ENCODE measurements at places on chromosomes 12 and 14.

GRCh38 chr12:57404966-57405640, 25.7 kb downstream of the R3HDM2 start:
- DNase-seq = no peak

GRCh38 chr12:121085506-121086353, 46.7 kb upstream of the OASL start:
- DNase-seq = no peak

GRCh38 chr12:12095021-12095420, 24.3 kb downstream of the BCL2L14 start:
- DNase-seq = no peak

- no peak for DNase-seq
Measured at GRCh38 chr14:35001621-35002020, 18.8 kb downstream of the SRP54 start.

DNA sequence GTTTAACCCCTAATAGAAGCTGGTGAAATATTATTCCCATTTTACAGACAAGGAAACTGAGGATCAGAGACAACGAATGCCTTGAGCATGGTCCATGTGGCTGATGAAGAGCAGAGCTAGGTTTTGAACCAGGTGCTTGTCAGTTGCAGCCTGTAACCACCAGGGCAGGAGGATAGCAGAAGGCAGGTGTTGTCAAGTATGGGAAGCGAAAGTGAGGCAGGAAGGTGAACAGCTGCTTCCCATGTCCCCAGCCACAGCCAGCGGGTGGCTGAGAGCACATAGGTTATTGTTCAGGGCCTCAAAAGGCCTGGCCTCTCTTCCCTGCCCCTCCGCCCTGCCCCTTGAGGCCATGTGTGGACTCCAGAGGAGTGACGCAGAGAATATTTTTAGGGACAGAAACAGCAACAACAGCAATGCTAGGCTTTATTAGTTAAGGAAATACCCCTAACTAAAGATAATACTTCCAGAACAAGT, 39.6 kb downstream of the IQSEC3 start:
- no peak for DNase-seq

DNA sequence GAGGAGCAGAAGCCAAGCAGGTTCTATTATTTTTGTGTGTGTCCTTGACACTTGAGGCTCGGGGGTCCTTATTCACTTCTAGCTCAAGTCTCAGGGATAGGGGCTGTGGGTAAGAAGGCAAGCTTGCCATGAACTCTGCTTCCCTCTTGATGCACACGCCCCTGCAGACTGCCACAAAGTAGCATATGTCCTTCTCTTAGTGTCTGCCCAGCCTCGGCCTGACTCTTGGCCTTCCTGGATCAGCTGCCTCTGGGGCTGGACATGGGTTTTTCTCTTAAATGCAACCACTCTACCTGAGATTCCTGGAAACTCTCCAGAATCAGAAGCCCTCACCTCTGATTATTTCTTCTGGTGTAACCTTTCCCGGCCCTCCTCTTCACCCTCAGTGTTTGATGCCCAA, 28.2 kb upstream of the PEX5 start:
- no peak for DNase-seq

DNA sequence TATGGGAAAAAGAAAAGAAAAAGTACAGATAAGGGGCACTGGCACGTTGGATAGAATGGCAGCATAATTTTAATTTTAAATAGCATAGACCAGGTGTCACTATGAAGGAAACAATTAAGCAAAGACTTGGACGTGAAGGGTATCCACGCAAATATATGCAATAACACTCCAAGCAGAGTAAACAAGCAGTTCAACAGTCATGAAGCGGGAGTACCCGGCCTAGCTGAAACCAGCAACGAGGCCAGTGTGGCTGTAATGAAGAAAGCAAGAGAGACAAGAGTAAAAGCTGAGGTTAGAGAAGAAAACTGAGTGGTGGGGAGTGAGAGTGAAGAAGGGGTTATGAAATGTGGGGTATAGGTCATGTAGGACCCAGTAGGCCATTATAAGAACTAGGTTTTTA, 85.4 kb downstream of the BCL2L14 start:
- DNase-seq = no peak

DNA sequence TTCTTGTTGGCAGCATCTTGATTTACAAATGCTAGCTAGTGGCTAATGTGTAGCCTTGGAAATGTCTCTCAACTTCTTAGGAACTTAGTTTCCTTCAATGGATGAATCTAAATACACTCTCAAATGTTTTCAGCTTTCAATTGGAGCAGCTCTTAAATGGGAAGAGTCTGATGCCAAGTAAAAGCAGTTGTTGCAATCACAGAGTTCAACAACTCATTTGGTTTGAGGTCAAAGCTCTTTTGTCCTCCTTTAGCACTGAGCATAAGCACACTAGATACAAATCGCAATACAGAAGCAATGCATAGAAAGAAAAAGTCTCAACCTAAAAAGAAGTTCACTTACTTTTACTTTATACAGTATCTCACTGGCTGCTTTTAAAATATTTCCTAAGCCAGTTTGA, 986.1 kb upstream of the FLRT2 start:
- no peak for DNase-seq

DNA sequence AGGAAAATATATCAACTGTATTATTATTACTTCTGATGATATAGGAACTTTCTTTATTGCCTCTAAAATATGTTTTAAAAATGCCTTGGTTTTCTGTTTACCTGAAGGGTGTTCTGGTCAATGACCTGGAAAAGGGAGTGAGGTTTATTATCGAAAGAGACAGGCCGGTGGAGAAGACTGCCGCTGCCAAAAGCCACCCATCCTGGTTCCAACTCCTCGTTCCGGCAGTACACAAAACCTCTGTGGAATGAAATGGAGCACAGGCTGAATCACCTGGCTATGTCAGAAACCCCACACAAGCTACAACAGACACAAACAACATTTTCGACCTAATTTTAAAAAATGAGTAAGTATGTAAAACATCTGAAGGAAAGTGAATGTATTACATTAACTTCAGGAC, 73.6 kb downstream of the HECTD4 start:
- DNase-seq = no peak

DNA sequence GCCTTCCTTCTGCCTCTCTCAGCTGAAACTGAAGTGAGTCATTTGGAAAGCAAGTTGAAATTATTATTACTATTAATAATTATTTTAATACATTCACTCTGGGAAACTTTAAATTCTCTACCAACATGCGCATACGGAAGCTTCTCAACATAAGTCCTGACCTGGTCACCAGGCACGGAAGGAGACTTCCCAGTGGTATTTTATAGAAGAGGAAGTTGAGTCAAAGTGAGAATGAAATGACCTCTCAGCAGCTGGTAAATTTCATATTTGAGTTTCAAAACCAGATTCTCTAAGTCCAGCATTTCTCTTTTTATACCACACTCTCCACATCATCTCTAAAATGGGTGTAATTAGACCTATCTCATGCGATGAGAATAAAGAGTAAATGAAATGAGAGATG, 747.4 kb downstream of the VRK1 start:
- DNase-seq = no peak

GRCh38 chr12:96399919-96400630, at the start of gene CDK17:
TSS of gene CDK17 (minus strand) at chr12:96400439. CDS start at chr12:96334836, 65,603 bp downstream.
- DNase-seq = peak; percentile 54

DNA sequence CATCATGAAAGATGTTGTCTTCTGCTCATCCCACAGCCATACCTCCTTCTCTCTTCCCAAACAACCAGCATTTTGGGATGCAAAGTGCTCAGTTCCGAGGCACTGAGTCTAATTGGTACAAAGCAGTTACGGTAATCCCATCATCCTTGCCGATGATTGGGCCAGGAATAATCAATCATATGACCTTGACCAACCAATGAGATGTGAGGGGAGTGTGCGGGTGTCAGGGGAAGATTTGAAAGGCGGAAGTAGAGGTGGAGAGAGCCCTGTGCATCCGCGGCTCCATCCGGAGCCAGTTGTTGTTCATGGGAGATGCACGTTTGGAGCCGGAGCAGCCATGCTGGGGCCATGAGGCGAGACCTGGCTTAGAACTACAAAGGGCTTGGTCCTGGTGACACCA, 67.3 kb downstream of the SYNE3 start:
- no peak for DNase-seq

DNA sequence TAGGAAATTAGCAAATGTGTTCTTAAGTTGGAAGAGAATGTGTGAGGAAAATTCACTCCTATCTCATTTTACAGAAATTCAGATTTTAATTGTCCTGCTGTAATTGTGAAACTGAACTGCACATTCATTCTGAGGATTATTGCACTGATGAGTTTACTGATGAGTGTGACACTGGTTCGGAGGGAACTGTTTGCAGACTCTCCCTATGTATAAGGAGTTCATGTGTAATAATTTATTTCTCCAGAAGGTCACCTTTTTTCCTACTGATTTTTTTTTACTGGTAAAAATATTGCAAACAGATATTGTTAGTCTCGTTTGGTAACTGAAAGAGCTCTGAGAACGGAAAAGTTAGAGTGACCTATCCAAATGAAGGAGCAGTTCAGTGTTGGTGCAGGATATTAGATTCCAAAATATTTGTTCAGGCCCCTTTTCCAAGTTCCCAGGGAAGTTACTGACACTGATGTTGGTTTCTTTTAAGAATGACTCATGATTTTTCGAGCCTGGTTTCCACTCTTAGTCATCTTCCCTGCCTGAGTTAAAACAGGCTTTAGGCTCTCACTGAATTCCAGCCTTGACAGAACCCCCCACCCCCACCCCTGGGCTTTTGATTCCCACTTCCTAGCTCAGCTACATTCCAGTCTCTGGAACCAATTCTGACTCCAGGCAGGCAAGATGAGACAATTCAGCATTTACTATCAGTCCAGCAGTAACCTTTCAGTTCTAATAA, 18.4 kb downstream of the ANO6 start:
- no peak for DNase-seq

DNA sequence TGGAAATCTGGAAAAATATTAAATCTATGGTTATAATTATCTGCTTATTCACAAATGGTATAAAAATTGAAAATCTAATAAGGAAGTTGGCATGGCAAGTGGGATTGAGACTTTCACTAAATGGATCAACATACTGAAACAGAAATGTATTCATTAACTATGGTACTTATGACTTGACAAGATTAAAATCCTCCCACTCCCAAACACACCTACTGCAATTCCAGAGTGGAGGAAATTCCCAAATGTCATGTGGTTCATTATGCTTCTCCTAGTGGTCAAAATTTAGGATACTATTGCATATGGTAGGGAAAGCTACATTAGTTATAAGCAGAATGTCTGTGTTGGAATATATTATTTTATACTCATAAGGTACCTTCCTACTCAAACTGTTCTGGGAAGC, 265.3 kb upstream of the PRICKLE1 start:
- no peak for DNase-seq

DNA sequence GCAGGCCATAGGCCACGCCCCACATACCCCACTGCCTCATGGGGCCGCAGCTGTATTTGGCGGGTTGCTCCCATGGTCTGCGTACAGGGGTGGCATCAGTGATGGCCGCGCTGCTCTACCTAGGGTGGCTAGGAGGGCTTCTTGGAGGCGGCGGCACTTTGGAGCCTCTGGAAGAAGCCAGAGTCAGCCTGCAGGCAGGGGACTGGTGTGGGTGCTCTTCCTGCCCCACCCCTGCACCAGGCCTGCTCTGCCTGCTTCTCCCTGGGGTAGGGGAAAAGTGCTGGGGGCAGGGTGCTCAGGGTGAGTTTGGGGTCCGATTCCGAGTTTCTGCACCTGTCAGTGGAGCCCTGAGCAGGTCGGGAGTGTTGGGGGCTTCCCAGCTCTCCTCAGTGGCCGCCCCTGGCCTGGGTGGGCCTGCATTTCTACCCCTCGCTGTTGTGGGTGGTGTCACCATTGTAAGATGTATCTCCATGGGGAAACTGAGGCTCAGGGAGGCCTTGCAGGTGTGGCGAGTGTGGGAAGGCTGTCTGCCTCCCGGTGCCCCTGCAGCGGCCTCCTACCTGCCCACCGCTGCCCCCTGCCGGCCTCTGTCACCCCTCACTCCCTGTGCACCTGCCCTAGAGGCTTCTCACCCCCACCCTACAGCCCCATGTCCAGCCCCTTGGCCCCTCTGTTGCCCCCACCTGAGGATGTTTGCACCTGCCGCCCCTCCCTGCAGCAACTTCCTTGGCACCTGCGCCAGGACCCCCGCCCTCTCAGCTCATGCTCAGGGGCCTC, 5.5 kb downstream of the CEP170B start:
- no peak for DNase-seq

- no peak for DNase-seq
Measured at GRCh38 chr12:1962051-1963020, 41.9 kb downstream of the DCP1B start.

DNA sequence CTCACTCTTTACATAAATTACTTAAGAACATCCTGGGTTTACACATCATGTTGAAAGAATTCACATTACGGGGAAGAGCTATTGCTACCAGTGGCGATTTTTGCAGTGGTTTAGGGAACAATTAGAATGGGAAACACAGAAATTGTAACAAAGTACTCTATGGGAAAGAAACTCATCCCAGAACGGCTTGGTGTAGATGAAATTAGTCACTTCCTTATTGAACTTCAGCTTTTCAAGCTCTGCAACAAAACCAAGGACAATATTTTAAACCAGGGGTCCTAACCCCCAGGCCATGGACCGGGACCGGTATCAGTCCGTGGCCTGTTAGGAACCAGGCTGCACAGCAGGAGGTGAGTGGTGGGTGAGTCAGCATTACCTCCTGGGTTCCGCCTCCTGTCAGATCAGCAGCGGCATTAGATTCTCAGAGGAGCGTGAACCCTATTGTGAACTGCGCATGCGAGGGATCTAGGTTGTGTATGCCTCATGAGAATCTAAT, 32.3 kb upstream of the FICD start:
- no peak for DNase-seq

GRCh38 chr12:50390316-50390741, 6.1 kb downstream of the FAM186A start:
- no peak for DNase-seq

GRCh38 chr12:56839915-56840325, 76.8 kb downstream of the HSD17B6 start:
- no peak for DNase-seq

GRCh38 chr12:5134861-5135525, 91.3 kb downstream of the KCNA5 start:
- no peak for DNase-seq

GRCh38 chr12:33560653-33561208, 121.1 kb upstream of the SYT10 start:
- no peak for DNase-seq

DNA sequence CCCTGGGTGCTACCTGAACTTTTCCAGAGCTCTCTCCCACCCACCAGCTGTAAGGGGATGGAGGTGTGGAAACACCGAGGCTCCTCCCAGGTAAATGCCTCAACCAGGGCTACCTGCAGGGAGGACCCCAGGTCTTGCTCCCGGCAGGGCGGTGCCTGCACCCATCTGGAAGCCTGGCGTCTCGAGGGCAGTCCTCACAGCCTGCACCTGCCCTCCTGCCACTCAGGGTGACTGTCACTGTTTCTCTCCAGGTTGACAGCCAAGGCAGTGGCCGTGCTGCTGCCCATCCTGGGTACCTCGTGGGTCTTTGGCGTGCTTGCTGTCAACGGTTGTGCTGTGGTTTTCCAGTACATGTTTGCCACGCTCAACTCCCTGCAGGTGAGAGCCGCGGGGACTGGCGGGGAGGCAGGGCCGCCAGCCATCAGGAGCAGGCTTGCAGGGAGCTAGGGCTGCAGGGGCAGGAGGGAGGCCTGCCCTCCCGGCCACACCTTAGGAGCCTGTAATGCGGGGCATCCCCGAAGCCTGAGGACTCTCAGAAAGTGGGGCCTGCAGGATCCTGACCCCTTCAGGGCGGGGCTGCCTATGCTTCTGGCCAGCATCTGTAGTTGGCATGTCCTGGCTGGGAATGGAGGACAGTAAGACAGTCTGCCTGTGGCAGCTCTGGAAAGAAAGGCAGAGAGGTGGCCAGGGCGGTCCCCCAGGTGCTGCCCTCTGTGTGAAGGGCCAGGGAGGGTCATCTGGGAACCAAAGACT, 182.3 kb downstream of the ADGRD1 start:
- no peak for DNase-seq

All from omental fat pad (tissue), 4 donors.